ENCODE measurements at places on chromosomes 3 and 15.

DNA sequence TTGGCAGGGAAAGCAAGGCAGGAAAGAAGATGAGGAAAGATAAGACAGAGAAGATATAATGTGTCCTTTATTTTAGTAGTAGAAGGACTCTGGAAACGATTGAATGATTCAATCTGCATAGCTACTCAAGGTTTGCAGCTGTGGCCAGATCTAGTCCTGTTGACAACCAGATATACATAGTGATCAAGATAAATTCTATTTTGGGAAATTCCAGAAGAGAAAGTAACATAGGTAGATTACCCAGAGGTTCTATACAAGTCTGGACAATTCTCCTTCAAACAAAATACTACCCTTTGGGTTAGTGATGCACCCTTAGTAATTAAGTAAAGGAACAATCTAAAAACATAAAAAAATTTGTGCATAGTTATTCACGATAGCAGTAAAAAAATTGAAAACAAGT is 9.4 kb downstream of the TERC start:
- DNase-seq: no peak

GRCh38 chr15:37873336-37873735 is 61.1 kb upstream of the TMCO5A start:
- no peak for DNase-seq

DNA sequence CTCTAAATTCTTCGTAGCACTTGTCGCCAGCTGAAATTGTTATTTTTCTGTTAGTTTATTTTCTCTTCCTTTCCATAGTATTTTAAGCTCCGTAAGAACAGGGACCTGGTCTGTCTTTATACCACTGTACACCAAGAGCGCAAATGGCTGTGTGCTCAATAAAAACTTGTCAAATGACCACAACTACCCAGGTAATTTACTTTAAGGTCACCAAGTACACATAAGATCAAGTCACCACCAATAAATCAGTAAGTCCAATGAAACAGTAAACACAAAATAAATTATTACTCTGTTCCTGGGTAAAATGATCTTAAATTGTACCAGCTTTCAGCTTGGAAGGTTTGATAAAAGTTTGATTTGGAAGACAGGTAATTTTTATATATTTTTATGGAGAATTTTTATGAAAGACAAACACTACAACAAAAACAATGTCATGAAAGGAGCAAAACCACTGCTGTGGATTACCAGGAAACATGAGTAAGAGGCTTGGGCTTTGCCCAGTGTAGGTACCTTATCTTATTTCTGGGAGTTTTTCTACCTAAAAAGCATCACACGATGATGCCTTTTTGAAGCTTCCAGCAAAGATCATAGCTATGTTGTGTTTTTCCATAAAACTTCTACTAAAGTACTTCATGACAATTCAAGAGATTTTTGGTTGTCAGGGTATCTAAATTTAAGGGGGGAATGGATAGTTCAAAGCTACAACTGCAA is 406.8 kb downstream of the SHQ1 start:
- DNase-seq: no peak

DNA sequence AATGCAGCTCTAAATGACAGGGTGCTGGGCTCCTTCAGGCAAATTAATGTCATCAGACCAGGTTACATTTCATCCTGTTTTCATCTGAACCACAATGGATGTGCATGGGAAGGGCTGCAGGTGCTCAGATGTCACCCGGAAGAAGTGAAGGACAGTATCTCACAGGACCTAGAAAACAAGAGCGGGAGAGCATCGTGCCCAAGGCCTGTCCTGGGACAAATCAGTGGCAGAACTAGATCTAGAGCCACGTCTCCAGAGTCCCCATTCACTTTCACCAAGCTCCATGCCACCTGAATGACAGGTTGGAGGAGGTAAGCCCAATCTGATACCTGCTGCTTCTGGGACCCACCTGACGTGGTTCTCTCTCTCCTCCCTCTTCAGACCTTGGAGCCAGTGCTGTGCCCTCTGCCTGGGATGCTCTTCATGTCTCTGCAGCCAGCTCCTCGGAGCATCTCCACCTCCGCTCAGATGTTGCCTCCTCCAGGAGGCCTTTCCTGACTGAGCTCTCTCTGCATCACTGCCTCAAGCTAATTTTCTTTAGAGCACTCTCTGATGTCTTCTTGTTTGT is 77.3 kb downstream of the CPN2 start:
- DNase-seq: no peak

Data from esophagus squamous epithelium (tissue), 5 donors.